ENCODE measurements at places on chromosomes 2 and 18.
A peak's percentile ranks its signal among the peaks of the same experiment; 100 is the strongest.

- no peak for DNase-seq
Observed at GRCh38 chr2:54541995-54542394, 85.9 kb downstream of the SPTBN1 start.

- no peak for DNase-seq
Observed at GRCh38 chr2:165069151-165069550, 113.8 kb upstream of the SLC38A11 start.

DNA sequence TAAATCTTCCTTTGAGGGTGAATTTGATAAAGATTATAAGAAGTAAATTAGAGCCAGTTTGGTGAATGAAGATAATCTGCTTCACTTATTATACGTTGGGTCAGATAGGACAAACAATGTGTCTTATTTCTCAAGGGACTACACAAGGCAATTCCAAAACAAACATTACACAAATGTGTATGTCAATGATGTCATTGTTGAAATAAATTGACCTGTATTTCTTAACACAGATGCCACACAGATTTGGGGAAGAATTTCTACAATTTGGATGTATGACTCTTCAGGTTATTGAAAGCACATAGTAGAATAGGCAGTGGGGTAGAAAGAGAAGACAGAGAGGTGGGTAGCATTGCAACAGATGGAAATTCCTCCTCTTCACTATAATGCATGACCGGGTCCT is 6.9 kb upstream of the CRIM1 start:
- DNase-seq, result no peak

- DNase-seq, result no peak
Observed at GRCh38 chr2:6823111-6823510, 42.6 kb downstream of the CMPK2 start.

DNA sequence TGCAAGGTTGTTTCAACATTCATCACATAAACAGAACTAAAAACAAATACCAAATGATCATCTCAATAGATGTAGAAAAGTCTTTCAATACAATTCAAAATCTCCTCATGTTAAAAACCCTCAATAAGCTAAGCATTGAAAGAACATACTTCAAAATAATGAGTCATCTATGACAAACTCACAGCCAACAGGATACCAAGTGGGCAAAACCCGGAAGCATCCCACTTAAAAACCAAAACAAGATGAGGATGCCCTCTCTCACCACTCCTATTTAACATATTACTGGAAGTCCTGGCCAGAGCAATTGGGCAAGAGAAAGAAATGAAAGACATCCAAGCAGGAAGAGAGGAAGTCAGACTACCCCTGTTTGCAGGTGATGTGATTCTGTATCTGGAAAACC is 992.2 kb upstream of the PIK3C3 start:
- no peak for DNase-seq

DNA sequence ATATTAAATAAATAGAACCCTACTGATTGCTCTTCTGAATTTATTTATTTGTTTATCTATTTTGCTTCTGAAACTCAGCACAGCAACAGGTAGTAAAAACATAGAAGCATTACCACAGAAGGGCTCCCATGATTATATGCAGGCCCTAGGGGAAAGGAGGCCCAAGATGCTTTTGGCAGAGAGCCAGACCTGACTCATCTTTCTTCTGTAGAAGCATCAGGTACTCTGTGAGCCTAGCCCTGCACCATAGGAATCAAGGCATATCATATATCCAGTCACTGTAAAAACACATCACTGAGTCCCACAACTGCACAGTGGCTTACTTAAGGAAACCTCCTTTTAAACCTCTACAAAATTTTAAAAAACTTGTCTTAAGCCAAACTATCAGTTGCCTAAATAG is 1.8 kb downstream of the SCN9A start:
- peak; percentile 42 for DNase-seq

DNA sequence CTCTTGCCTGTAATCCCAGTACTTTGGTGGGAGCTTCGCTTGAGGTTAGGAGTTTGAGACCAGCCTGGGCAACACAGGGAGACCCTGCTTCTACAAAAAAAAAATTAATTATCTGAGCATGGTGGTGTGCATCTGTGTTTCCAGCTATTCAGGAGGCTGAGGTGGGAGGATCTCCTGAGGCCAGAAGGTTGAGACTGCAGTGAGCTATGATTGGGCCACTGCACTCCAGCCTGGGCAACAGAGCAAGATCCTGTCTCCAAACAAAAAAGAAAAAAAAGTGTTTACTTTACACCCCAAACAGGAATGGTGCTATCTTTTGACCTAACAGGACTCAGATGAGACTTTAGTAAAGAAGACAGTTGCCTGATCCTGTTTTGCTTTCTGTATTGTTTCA is 35.6 kb downstream of the MAL start:
- DNase-seq, result no peak

GRCh38 chr2:73082523-73083410 is 11.3 kb upstream of the SFXN5 start:
- DNase-seq, result no peak

- DNase-seq, result no peak
Observed at GRCh38 chr2:45011621-45012602, 2.7 kb upstream of the SIX2 start.

- no peak for DNase-seq
Observed at GRCh38 chr2:33073018-33073417, 126.3 kb downstream of the LTBP1 start.

- no peak for DNase-seq
Observed at GRCh38 chr2:134261398-134262131, 7.7 kb downstream of the MGAT5 start.

- no peak for DNase-seq
Observed at GRCh38 chr2:195608768-195609454, 48.1 kb upstream of the SLC39A10 start.

Data from HEK293T (cell line).